ENCODE measurements at places on chromosomes 5 and 9.

- peak; percentile 53 for DNase-seq
Observed at GRCh38 chr5:75681125-75681830, 36.0 kb downstream of the POC5 start.

DNA sequence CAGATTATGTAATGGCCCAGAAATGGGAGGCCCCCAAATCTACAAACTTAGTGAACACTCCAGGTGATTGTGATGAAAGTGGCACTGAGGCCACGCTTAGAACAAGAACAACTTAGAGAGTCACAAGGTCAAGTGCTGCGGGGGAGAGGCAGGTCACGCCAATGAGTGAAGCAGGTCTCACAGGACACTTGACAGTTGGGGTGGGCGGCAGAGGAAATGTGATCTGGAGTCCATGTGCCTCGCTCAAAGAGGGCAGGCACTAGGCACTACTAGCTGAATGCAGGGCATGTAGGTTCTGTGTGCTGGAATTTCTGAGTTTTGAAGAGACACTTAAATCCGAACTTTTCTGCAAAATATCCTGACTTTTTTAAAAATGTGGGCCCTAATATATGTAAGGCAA, 193.2 kb upstream of the RORB start:
- no peak for DNase-seq

- DNase-seq, result no peak
Observed at GRCh38 chr5:112195924-112196323, 223.2 kb downstream of the EPB41L4A start.

GRCh38 chr9:16413509-16414016, 456.9 kb downstream of the BNC2 start:
- DNase-seq, result no peak

DNA sequence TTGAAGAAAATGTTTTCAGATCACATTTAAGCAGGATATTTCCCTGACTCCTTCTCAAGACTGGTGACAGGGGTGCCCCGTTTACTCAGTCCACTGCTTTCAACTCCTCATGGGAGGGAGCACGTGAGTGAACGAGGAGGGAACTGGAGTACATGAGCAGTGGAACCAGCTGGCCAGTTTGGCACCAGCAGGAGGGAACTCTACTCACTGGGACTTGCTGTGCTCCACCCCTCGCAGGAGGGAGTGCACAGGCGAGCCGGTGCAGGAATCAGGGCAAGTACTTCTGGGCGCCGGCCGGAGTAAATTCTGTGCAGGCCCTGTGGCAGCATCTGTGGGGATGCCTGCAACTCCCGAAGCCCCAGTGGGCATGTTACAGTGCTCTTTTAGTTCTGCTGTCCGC, 1941.1 kb upstream of the C9orf72 start:
- no peak for DNase-seq

DNA sequence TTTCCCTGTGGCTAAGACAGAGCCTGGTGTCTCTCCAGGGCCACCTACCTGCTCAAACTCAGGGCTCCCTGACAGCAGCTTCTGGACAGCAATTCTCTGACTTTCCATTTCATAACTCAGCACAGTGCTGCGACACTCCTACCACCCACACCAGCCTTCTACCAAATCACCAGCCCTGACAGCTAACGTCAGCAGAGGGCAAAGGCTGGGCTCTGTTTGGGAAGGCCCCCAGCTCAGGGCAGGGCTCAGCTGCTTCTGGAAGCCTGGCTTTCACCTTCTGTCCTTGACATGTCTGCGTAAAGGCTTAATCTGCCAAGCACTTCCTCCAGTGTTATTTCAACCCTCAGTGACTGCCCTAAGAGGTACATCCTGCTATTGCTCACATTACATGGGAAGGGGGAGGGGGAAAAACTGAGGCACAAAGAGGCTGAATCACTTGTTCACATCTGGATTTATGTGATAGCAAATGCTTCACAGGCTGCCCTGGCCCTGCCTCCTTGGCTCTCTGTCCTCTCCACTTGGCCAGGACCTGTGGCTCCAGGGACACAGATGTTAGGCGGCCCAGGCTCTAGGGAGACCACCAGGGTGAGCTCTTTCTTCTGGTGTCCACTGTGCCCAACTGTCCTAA, 102.5 kb upstream of the PANK3 start:
- DNase-seq, result no peak

- DNase-seq, result no peak
Observed at GRCh38 chr5:170630711-170631141, 126.9 kb downstream of the KCNIP1 start.

- no peak for DNase-seq
Observed at GRCh38 chr5:129747572-129748407, at the start of gene MINAR2. Gene MINAR2, plus strand, starts transcription at chr5:129748094. Its CDS starts 97 bp downstream, at chr5:129748191.

GRCh38 chr5:168184103-168184502, 107.3 kb upstream of the WWC1 start:
- DNase-seq, result no peak

DNA sequence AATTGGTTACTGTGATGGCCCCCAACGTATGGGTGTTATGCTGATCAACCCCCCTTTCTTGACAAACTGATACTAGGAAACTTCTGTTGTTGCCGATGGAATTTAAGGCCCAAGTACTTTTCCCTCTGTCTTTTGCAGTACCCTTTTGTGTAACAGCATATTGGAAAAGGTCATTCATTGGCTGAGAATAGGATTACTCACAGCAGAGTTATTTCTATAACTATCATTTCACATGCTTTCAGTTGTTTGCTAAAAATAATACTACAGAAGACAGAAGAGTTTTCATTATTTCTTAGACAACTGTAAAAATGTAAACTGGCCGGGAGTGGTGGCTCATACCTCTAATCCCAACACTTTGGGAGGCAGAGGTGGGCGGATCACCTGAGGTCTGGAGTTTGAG, 329.5 kb downstream of the KIAA0825 start:
- DNase-seq, result no peak

GRCh38 chr9:98532574-98532973, 176.2 kb downstream of the GABBR2 start:
- DNase-seq, result no peak

DNA sequence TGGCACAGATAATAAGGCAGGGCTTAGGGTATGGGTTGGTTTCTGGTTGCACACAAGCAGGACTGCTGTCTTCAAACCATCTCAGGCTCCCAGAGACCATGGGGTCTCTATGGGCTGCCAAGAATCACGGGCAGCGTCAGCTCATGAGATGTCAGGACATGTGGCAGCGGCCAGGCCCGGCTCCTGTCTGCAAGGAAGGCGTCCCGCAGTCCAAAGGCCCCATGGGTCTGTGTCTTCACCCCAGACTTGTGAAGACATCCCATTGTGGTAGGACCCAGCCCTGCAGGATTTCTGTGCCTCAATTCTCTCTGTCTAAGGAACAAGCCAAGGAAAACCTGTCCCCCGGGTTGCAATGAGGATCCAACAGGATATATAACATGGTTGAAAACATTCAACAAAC, 32.6 kb downstream of the IPPK start:
- DNase-seq, result no peak
